Stomach (tissue), 19 donors: ENCODE measurements at places on chromosomes 7 and 10. TPM values are rescaled to one million over a fixed set of nuclear protein-coding genes. Genes with fewer than 3 reads are reported as not detected.

DNA sequence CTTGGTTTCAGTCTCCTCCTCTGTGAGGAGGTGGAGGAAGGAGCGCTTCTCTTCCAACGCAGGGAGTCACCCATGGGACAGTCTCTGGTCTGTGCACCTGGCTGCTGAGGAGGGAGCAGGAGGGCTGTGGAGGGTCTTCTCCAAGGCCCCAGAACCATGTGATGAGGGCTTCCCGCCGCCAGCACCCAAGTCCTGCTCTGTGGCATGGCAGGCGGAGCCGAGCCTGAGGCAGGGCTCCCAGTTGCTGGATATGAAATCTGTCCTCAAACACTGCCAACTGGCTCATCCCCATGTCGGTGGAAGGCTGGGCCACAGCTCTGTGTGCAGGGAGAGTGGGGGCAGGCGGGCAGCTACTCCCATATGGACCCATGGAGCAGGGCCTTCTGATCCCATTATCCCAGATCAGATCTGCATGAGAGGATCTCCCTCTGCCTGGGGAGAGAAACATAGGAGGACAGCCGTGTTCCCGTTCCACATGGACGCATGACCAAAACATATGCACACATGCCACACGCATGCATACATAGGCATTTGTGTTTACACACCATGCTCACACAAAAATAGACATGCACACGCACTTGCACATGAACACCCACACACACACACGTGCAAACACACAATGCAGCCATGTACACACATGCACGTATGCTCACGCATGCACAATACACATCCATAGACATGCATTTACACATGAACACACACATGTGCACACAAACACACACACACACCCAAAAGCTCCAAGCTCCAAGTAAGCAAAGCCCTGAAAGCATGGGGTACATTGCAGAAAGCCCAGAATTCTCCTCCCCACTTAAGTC is 38.8 kb upstream of the EN2 start:
- no peak for DNase-seq

DNA sequence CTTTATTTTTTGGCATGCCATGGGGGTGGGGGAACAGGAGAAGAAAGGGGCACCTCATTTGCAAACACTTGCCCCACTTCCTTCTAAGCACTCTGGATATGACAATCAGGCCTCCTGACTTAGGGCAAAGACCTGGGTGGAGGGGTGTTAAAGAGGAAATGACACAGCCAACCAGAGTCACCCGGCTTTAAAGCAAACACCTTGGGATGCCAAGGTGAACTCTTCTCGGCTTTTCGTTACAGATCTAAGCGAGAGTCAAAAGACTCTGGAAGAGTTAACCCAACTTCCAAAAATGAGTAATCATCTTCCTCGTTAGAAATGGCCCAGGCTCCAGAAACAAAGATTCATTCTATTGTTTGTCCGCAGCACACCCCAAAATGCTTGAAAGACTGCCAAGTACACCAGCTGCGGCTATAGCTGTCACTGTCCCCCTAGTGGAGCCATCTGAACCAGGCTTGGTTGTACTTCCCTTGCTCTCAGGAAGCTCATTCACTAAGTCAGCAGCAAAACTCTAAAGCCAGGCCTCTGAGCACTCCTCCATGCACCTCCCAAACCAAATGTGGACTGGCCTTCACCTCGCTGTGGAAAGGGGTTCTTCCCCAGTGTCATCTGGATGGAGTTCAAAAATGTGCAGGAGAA is 24.8 kb downstream of the FAM53B start:
- DNase-seq, result peak; percentile 60

DNA sequence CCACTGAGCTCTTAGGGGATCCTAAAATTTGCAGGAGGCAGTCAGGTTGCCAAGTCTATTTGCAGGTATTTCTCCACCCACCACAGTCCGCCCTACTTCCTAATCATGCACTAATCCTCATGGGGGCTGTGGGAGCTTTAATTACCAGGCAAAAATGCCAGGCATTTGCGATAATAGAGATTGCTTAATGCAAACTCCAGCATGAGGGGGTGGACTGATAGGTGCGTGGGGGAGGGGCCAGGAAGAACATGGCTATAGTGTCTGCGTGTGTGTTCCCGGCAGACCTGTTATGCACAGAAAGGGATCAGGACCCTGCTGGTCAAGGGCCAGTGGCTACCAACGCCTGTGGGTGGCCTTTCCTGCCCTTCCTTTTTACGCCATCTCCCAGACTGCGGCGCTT is 15.6 kb upstream of the AQP1 start:
- DNase-seq, result no peak

DNA sequence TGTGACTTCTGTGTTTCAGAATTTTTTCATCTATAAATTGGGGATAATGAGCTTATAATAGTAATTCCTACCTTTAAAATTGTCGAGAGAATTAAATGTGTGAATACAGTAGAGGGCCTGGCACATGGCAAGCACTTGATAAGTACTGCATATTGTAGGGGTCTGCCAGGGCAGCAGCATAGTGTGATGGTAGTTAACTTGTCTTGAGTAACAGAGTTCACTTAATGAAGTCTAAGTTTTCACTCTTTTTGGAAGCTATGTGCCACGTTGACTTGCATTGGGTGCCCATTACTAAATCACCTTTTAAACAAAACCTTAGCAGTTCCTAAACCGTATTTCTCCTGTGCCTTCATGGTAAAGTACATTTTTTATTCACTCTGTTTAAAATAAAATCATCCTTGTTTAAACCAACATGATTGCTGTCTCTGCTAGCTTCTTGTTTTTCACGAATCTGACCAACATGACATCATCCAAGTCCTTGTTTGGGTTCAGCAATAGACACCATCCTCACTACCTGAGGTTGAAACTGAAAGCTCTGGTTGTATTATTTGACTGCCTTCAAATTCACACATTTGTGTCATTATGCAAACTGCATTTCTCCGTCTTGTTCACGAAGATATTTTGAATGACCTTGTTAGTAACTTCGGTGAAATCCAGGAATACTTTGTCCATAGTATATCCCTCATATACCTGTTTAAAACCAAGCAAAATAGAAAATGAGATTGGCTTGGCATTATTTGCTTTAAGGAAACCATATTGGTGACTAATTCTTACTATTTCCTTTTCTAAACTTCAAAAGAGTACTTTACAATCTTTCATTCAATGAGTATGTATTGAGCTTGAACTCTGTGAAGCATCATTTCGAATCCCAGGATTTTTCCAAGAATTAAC is 340.2 kb downstream of the SUGCT start:
- DNase-seq, result no peak

Gene RINT1
- 15.8 TPM for total RNA-seq

Gene MYH16
- not detected for total RNA-seq

DNA sequence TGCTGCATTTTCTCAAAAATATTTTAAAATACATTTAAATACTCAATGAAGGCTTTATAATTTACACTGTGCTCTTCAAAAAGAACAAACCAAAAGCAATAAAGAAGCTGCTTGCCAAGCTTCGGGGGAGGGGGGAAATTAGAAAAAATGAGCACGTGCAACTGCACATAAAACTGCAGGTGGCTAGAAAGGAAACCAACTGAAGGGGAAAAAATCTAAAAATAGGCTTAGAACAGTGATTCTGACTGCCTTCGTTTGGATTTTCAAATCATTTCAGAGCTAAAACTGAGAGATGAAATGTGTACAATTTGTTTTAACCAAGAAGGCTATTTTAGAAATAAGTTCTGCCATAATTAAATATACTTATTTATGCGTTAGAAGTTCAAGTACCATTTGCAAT is 61.4 kb downstream of the ABI1 start:
- peak; percentile 57 for DNase-seq

DNA sequence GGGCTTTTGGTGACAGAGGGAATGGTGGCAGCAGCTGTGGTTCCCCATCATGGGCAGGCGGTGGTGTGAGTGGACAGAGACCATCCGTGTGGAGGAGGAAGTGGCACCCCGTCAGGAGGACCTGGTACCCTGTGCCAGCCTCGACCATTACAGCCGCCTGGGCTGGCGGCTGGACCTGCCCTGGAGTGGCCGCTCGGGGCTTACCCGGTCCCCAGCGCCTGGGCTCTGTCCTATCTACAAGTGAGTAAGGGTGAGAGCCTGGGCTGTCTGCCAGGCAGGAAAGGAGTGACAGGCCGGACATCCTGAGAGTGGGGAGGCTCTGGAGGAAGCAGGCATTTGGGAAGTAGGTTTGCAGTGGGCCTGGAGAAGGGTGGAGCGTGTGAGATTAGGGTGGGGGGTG is 2.9 kb upstream of the ZNF467 start:
- DNase-seq, result peak; percentile 71

- peak; percentile 51 for DNase-seq
Observed at GRCh38 chr10:128035557-128035973, 90.7 kb downstream of the MKI67 start.

Gene FOXL3
- total RNA-seq, result not detected

Gene CALY
- not detected for total RNA-seq

- no peak for DNase-seq
Observed at GRCh38 chr10:18879284-18879683, 169.3 kb upstream of the MALRD1 start.

GRCh38 chr10:47282005-47282656 is 17.9 kb upstream of the GDF10 start:
- DNase-seq, result no peak

Gene IDI2
- total RNA-seq, result not detected

DNA sequence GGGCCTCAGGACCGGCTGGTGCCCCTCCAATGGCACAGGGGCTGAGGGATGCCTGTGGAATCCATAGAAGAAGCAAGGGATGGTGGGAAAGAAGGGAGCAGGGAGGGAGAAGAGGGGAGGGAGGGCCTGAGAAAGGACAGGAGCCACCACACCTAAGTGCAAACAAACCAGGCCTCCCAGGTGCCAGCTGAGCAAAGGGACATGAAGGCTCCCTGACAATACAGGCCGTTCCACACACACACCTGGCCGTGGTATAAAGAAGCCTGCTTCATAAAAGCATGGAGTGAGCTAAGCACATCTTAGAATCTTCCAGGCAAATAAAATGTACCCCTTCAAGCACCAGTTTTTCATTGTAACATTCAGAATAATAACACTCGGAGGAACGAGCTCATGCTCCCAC is 54.0 kb downstream of the OAT start:
- no peak for DNase-seq

DNA sequence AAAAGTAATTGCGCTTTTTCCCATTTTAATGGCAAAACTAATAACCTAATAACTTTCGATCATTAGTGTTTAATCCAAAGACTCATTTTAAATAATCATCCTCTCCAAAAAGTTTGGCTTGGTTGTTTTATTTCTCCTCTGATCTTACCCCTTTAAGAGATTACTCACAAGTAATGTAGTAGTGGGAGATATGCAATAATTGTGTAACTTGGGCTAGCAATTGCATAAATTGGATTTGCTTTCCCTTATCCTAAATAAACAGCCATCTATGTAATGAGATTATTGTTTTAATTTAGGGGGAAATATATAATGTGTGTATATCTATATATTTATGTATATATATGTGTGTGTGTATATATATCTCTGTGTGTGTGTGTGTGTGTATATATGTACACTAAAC is 82.5 kb downstream of the RNLS start:
- no peak for DNase-seq
